T-helper 17 cell (primary cell): ENCODE measurements at places on chromosomes 3 and 15. TPM values are rescaled to one million over a fixed set of nuclear protein-coding genes. Genes with fewer than 3 reads are reported as not detected.

Gene CHCHD4
- 2.7 TPM for total RNA-seq

DNA sequence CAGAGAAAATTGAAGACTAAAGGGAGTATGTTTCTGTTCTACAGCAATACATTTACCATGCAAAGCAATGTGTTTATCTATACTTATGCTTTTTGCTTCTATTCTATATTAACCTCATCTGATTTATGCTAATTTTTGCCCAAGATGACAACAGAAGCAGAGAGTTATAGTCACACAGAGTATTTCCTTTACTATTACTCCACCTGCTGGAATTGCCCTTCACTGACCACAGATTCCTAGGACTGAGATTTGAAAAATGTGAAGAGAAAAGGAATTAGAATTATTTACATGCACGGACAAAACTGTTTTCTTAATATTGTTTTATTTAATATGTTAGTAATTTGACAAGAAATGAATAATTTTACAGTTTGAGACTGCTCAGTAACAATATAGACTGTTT is 745.6 kb downstream of the VGLL3 start:
- no peak for DNase-seq

DNA sequence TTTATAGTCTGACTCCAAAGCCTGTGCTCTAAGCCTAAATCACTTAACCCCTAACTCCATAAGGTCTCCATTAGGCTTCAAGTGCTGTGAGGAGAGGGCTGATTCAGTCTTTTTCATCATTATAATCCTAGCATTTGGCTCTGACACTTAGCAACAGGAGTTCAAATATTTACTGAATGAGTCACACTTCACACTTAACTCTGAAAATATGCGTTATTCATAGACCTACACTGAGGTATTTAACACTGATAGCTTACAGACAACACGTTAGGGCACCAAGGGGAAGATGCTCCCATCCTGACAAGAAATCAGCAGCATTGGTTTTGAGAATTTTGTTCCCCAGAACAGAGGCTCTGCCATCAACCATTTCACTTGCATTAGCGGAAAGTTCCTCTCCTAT is 53.5 kb downstream of the MSL2 start:
- no peak for DNase-seq

Gene ARGFX
- not detected for total RNA-seq

GRCh38 chr15:73922186-73923151 is 3.8 kb upstream of the LOXL1 start:
- DNase-seq: no peak

GRCh38 chr15:60464836-60465630 is 13.9 kb downstream of the ICE2 start:
- DNase-seq: no peak

Gene FAM81A
- not detected for total RNA-seq

Gene C2CD4A
- total RNA-seq: 0.65 TPM

Gene GMPPB
- total RNA-seq: 42.9 TPM

GRCh38 chr15:66188464-66188863 is 65.1 kb downstream of the MEGF11 start:
- DNase-seq: no peak
